Stimulated activated CD8-positive, alpha-beta memory T cell treated with anti-CD3 and anti-CD28 coated beads, Interleukin-12 subunit alpha, Interleukin-12 subunit beta, amount 100 ng/mL, for 4 hours (primary cell): ENCODE measurements at places on chromosomes 5 and 9.

DNA sequence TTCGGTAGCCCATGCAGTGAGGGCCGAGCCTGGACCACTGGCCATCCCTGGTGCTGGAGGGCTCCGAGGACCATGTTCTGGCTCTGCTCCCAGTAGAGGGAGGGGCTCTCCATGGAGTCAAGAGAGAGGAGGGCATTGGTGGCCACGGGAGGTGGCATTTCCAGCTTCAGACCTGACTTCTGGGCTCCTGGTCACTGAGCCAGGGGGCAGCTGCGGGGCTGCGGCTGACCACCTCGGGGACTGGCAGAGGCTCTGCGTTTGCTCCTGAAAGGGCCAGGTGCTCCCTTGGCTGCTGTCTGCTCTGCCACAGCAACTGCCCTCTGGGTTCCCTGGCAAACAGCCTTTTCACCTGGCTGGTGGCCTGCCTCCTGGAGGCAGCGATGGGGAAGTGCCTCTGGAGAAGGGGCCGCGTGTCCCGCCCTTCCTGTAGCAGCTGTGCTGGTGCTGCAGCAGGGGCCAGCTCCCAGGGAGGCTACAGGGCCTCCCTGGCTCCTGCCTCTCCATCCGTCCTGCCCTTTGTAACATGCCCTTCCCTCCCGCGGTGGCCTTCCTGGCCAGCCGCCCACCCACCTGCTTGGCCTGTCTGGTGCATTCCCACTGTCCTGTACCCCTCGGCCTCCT is 144.6 kb downstream of the CACNA1B start:
- DNase-seq: no peak

- DNase-seq: no peak
Measured at GRCh38 chr5:159682623-159683022, 233.7 kb upstream of the ADRA1B start.

DNA sequence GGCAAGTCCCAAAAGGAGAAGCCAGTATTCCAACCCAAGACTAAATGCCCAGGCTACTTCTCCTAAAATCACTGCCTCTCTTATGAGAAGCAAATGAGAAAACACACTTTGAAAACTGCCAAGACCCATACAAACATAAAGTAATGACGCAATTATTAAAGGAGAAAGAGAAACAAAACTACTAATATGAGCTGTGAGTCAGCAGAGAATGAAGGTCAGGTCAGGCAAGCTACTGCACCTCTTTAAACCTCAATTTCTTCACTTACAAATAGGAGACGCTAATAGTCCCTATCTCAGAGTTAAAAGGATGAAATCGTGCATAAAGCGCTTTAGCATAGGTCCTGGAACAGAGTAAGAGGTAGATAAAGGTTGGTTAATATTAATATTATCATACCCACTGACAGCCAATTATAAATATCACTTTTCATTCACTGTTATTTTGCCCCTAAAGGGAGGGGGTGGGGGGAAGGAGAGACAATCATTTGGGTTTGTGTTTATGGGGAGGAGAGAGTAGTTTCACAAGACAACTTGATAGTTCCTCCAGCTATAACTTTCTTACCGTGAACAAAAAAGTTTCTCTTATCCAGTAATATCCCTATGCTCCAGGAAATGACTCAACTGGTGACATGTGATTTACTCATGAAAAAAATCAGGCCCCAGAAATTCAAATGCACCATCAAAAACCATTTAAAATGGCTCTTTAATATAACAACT is 3.6 kb downstream of the PSMB7 start:
- no peak for DNase-seq

GRCh38 chr5:178674334-178674733 is 47.5 kb upstream of the CLK4 start:
- no peak for DNase-seq

DNA sequence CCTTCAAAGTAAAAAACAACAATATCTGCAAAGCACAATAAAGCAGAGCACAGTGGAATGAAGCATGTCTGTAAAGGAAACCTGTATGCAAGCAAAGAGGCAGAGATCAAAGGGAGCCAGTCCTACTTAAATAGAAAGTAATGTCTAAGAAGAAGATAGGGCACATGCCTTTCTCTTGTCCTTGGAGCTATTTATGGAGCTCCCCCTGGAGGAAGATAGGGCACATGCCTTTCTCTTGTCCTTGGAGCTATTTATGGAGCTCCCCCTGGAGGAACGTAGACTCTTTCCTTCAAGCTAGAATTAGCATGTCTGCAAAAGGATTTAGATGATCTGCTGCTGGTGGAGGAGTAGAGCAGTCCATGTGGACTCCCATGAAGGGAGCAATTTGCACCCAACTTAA is 168.1 kb upstream of the RASEF start:
- DNase-seq: no peak

DNA sequence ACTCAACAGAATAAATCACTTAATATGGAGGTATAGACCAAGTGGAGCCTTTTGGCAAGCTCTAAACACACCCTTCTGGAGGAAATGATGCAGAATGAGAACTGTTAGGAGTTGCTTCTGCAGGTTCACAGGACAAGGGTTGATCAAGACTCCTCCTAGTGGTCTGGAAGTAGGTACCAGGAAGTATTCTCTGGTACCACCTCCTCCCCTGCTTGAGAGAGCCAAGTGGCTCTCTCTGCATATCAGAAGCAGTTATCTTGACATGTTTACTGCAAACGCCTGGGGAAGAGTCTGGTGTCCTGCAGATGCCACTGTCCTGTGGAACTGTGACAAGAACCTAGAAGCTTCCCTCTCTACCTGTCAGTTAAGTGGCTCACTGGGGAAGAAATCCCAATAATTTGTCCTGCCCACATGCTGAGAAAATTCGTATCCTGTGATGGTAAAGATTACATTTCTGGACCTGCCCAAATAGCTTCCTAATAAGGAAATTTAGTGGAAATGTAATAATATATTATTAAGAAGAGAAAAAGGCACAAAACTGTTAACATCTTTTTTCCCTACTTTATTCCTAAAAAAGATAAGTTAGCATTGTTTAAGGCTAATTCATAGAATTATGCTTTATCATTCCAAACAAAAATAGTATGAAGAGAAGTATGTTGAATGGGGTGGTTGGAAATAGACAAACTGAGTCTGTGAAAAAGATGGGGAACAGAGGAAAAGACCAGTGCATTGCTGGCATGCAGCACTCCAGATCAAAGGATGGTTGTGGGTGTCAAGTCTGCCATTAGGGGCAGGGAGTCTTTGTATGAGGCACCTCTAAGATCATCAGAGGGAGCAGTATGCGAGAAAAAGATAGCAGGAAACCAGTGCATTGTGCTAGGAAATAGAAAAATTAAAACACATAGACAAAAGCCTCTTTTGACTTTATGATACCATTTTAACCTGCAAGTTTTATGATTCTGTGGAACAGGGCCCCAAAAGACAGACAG is 118.8 kb downstream of the CDC42SE2 start:
- no peak for DNase-seq

DNA sequence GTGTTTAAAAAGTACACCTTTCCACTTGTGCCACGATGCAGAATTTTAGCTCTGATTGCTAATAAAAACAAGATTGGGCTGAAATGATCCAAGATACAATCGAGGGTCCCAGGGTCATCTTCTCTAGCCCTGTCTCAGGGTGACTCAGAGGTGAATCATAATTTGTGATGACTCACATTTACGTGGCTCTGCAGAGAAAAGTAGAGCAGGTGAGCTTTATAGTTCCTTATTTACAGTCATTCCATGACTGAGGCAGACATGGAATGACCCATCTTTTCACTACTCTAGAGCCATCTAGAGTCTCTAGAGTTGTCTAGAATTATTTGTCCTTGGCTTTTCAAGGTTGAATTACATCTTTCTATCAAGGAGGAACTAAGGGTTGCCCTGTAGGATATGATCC is 155.2 kb downstream of the GAS1 start:
- no peak for DNase-seq

- no peak for DNase-seq
Measured at GRCh38 chr9:127805620-127806019, 2.9 kb downstream of the FPGS start.

DNA sequence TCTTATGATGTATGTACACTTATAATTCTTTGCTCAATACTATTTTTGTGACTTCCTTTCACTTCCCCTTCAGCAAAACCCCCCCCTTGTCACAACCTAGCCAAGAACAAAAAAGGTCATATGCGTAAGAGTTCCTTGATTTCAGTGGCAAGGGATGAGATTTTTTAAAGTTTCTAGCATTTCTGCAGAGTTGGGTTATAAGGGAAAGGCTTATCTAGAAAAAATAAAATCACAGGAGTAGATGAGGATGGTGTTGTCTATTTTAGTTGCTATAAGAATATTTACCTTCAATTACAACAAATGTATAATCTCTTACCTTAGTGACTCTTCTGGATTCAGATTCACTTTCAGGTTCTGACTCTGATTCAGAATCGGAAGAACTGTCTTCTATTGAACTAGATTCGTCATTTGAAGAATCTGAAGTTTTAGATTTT is 184.6 kb downstream of the AP3B1 start:
- DNase-seq: no peak

GRCh38 chr5:82640916-82641315 is 362.8 kb upstream of the RPS23 start:
- DNase-seq: no peak

GRCh38 chr9:31556667-31557463 is 827.6 kb upstream of the ACO1 start:
- DNase-seq: no peak

GRCh38 chr5:135448071-135448739 is 1.1 kb upstream of the DCANP1 start:
- no peak for DNase-seq

- DNase-seq: no peak
Measured at GRCh38 chr5:38707352-38708210, 138.2 kb upstream of the OSMR start.

- no peak for DNase-seq
Measured at GRCh38 chr5:56822981-56823380, 7.6 kb downstream of the MAP3K1 start.

DNA sequence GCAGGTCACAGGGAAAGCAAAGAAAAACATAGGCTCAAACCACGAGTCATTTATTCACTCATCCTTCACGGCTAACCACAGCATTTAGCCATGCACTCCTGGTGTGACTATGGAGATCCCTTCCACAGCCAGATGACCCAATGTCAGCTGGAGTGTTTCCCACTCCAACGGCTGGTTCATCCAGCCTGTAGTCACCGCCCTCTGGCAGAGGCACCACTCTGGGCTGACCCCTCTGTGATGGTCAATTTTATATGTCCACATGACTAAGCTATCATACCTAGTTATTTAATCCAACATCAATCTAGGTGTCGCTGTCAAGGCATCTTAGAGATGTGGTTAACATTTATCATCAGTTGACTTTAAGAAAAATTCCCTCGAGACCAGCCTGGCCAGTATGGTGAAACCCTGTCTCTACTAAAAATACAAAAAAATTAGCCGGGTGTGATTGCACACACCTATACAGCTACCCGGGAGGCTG is 9.5 kb upstream of the PHF19 start:
- DNase-seq: no peak

DNA sequence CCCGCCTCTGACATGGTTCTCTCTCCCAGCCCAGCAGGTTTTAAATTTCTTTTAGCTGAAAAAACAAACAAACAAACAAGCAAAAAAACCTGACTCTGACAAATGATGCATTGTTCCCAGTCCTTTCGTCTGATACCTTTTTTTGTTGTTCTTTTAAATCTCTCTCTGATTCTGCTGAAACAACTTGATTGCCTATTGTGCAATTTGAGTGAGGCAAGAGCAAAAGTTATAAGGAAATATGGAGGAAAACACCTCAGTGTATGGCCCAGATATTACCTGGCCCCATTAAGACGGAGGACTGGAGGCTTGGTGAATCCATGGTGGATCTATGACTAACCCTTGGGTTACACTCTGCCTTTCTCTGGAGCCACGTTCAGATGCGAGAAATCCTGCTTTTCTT is 164.0 kb downstream of the MELK start:
- no peak for DNase-seq

DNA sequence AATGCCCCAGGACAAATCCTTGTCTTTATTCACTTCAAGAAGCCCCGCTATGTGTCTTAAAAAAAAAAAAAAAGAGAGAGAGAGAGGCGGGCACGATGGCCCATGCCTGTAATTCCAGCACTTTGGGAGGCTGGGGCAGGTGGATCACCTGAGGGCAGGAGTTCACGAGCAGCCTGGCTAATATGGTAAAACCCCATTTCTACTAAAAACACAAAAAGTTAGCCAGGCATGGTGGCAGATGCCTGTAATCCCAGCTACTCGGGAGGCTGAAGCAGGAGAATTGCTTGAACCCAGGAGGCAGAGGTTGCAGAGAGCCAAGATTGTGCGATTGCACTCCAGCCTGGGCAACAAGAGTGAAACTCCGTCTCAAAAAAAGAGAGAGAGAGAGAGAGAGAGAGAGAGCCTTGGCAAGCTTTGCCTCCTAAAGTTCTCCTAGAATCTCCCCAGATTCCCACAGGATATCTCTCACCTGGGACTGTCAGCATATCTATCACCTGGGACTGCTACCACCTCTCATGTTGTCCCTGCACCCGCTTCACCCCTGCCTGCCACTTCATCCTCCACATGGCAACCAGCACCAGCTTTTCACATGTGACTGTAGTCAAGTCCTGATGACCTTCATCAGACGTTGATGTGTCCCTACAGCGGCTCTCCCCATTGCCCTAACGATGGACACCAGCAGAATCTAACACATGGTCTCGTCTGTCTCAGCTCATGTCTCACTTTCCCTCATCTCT is 5.8 kb downstream of the ITK start:
- no peak for DNase-seq

GRCh38 chr5:150022158-150022531 is 21.6 kb downstream of the HMGXB3 start:
- DNase-seq: no peak

DNA sequence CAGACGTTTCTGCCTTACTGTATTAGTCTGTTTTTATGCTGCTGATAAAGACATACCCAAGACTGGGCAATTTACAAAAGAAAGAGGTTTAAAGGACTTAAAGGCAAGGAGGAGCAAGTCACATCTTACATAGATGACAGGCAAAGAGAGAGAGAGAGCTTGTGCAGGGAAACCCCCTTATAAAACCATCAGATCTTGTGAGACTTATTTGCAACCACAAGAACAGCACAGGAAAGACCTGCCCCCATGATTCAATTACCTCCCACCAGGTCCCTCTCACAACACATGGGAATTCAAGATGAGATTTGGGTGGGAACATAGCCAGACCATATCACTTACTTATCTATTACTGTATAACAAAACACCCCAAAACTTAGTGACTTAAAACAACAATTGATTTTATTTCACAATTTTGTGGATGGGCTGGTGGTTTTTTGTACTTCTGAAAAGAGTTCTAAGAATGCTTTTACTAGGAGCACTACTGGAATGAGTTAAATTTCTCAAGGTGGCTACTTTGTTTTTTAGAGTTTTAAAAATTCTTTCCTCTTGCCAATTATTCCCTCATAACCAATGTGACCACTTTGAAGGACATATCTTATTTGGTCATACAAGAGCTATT is 10.3 kb downstream of the RUSC2 start:
- no peak for DNase-seq

- no peak for DNase-seq
Measured at GRCh38 chr9:113674436-113674835, 201.7 kb upstream of the ZNF618 start.

DNA sequence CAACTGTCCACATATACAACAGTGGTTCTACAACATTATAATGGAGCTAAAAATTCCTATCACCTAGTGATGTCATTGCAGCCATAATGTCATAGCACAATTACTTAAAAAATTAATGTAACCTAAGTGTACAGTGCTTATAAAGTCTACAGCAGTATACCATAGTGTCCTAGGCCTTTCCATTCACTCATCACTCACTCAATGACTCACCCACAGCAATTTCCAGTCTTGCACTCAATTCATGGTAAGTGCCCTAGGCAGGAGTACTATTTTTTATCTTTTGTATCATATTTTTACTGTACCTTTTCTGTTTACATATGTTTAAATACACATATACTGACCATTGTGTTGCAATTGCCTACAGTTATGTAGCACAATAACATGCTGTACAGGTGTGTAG is 9.6 kb upstream of the PUM3 start:
- DNase-seq: no peak

GRCh38 chr9:107975426-107976010 is 485.9 kb upstream of the KLF4 start:
- no peak for DNase-seq
